Right cardiac atrium (tissue), 5 donors: ENCODE measurements at places on chromosomes 11 and 22. TPM values are rescaled to one million over a fixed set of nuclear protein-coding genes. Genes with fewer than 3 reads are reported as not detected.
A peak's percentile ranks its signal among the peaks of the same experiment; 100 is the strongest.

GRCh38 chr11:63939397-63939891 lies 642 bp downstream of the NAA40 start:
- no peak for DNase-seq

SYT9 gene
- total RNA-seq, result 0.08 TPM

BAIAP2L2 gene
- total RNA-seq, result not detected

DNA sequence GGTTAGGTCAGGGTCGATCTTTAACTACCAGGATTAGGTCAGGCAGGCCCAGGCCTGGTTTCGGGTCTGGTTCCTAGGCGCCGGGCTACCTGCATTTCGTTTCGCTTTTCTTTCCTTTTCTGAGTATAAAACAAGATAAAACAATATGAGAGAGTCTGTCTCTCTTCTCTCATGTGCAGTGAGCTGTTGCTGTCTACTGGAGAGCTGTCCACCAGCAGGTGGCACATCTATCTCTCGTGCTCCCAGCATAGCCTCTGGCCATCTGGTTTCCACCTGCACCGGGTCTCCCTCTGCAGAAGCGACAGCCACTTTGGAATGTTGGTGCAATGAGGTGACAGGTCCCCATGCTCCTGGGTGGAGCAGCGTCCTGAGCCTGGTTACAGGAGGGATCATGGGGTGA lies 27.6 kb downstream of the RIBC2 start:
- DNase-seq, result peak; percentile 52

GRCh38 chr11:117970400-117971024 lies 15.7 kb upstream of the IL10RA start:
- DNase-seq, result no peak

DNA sequence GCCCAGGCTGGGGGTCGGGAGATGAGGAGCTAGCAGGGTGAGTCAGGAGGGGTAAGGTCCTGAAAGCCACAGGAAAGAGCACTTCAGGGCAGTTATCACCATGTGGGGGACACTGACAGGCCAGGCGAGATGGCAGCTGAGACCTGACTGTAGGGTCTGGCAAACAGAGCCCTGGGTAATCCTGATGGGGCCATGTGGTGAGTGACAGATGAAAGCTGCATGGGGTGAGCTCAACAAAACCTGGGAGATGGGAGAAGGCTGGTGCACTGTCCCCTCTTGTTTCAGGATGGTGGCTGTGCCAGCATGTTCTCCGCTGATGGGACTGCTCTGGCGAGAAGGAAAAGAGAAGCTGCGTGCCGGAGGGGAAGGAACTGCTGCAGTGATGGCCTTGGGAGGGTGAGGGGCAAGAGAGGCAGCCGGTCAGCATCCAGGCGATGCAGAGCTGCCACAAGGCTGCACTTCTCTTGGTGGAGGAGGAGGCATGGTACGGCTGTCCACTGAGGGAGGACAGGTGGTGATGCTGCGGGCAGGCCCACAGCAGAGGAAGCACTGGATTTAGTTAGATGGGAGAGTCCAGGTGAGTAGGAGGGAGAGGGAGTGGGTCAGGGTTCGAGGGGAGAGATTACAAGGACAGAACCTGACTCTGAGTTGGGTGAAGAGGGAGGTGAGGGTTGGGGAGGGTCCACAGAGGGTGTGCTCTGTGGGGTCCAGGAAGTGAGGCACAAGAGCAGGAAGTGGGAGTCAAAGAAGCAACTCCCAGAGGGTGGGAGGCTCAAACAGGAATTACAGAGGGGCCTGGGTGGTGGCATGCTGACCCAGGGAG lies 3.8 kb downstream of the TOP3B start:
- no peak for DNase-seq

GRCh38 chr11:78654071-78654470 lies 79.4 kb upstream of the NARS2 start:
- no peak for DNase-seq

KCNK4 gene
- total RNA-seq, result not detected
